ENCODE measurements at places on chromosomes 3 and 15.

GRCh38 chr3:24485511-24485910 lies 9.1 kb downstream of the THRB start:
- DNase-seq, result no peak

DNA sequence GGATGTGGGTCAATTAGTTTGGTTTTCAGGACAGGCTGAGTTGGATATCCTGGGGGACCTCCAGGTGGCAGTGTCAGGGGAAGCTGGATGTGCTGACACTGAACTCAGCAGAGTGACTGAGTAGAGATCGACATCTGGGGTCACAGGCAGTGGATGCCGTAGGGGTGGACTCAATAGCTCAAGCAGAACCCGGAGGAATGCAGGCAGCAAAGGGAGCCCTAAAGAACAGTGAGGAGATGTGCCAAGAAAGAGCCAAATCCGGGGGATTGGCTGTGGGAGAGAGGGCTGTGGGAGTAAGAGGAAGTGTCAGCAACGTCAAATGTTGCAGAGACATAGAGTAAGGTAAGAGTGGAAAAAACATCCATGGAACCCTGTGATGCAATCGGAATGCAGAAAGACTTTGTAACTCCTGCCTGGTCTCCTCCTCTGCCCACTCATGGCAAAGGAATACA lies 11.6 kb downstream of the CCR5AS start:
- DNase-seq, result peak; percentile 33

DNA sequence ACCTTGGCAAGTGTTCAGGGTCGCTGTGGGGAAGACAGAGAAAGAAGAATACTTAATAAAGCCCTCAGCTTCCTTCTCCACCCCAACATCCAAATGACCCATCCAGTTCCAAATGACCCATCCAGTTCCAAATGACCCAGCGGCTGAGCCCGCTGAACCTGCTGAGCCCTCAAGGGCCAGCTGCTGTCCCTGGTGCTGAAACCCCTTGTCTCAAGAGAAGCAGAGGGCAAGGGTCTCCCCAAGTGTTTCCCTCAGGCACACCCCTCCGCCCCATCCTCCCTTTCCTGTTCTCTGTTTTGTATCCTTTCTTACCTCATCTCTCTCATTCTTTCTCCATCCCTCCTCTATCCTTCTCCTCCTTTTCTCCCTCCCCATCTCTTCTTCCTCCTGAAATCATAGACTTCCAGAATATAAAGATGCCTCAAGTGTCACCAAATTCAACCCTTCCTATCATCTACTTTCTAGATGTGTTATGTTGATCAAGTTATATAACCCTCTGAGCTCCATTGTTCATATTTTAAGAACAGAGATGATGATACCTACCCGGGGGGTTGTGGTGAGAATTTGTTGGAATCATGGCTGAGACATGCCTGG lies 29.0 kb downstream of the CCDC33 start:
- DNase-seq, result peak; percentile 18

GRCh38 chr3:114686621-114687020 lies 392.8 kb downstream of the TIGIT start:
- DNase-seq, result no peak

Measured in IMR-90 (cell line).